MV-4-11 (cell line): ENCODE measurements at places on chromosomes 16 and 17.

DNA sequence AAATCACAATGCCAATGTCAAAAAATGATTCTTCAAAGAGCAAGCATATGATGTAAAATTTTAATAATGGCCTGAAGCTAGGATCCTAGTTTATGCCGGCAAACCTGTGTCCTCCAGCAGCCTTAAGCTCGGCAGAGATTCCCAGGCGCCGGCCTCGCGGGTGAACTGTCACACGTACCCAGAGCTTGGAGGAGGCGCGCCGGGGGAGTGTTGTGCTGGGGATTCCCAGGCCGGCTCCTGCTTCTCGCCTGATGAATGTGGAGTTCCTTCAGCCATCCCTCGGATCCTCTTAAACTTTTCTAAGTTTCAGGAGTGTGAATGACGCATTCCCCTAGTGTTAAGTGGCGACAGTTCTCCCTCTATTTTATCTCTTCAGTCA is 19.1 kb upstream of the NTN1 start:
- no peak for DNase-seq

- DNase-seq = no peak
These were observed 6.8 kb downstream of the FHOD1 start for GRCh38 chr16:67240506-67240905.

DNA sequence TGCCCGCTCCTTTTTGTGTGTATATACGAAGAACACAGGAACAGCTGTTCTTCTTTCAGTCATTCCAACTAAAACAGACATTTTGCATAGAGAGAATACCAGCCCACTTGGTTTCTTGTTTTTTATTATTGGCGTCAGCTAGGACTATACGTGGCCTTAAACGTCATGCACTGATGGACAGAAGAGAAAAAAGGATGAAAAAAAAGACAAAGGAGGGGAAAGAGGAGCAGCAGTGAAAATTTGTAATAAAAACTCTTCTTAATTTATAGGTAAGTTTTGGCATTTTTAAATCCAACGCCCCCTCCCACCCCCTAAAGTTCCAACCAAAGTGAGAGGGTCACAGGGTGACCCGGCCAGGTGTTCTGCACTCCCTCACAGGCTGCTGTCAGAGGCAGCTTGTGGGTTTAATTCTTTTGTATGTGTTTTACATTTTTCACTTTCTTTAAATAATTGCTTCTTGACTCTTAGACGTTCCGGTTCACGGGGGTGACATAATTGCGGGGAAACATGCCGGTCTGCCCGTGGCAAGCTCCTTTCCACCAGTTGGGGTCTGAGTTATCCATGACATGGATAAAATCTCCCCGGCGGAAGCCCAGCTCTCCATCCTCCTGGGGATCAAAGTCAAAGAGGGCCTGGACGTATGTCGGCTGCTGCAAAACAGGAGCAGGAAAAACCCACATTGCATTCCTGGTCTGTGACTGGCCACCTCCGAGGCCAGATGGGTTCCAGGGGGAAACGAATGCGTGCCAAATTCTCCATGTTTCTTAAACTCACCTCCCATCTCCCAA is 30.9 kb upstream of the SLC25A19 start:
- DNase-seq = no peak

DNA sequence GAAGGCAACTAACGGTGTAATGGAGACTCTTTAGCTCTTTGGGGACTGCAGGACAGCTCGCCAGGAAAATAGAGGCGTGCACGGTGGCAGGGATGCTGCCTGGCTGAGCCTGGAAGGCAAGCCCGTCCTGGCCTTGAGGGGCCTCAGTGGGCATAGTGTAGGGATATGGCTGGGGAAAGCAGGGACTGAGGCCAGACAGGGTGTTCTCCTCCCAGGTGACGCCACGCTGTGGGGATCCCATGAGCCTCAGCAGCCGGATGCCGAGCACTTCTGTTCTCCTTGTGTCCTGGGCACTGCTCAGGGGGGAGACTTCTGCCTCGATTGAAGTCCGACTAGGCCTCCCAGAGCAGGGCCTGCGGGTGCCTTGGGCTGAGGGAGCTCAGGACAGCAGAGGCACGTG is 89.2 kb downstream of the NPIPB11 start:
- DNase-seq = no peak

DNA sequence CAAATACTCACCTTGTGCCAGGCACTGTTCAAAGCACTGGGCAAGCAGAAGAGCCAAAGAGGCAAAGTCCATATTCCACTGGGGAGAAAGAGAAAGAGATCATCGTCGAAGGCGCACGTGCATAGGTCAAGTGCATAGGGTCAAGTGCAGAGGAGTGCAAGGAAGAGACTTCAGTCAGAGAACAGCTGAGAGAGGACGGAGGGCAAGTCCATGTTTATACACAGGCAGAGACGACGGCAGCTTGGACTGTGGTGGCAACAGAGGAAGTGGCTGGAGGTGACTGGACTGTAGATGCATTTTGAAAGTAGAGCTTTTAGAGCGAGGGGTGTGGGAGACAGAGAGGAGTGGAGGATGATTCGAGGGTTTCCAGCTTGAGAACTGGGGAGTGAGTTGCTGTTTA is 74.7 kb upstream of the SDK2 start:
- DNase-seq = peak; percentile 54

GRCh38 chr17:31050948-31051347 is 43.8 kb upstream of the NF1 start:
- no peak for DNase-seq

GRCh38 chr16:84266451-84266850 is 26.6 kb upstream of the KCNG4 start:
- DNase-seq = peak; percentile 3

- DNase-seq = no peak
These were observed 11.4 kb downstream of the MYL4 start for GRCh38 chr17:47220531-47220999.

DNA sequence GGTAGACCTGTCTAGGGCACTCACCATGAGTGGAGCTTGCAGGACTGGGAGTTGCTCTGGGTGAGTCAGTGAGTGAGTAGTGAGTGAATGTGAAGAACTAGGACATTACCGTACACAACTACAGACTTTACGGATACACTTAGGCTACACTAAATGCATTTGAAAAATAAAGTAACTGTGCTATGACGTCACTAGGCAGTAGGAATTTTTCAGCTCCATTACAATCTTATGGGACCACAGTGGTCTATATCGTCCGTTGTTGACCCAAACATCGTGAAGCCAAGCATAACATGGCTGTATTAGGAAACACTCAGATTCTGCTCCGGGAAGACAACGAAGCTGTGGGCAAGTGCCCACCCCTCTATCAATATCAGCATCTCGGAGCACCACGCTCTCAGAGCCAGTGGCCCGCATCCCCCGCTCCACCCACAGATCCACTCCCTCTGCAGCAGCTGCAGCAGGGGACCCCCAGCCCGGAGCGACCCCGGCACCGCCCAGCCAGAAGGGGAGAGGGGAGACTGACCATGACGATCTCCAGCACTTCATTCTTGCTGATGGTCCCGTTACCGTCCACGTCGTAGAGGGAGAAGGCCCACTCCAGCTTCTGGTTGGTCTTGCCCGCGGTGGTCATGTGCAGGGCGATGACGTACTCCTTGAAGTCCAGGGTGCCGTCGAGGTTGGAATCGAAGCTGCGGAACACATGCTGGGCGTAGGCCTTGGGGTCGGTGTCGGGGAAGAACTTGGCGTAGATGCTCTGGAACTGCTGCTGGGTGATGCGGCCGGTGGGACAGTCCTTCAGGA is 594 bp downstream of the RCVRN start:
- DNase-seq = no peak

DNA sequence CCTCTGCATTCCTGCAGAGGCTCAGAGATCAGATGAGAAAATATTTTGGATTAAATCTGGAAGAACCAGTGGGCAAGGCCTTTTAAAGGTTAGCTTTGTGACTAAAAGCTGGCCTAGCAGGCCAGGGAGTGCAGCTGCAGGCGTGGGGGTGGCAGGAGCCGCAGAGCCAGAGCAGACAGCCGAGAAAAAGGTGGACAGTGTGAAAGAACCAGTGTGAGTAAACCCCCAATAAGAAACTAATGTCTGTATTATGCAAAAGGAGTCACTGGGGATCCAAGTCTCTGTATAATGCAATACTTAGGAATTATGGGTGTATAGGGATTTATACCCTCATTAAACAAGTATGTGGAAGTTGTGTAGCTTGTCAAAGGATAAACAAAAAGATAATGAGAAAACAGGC is 21.4 kb upstream of the SPACA3 start:
- no peak for DNase-seq

DNA sequence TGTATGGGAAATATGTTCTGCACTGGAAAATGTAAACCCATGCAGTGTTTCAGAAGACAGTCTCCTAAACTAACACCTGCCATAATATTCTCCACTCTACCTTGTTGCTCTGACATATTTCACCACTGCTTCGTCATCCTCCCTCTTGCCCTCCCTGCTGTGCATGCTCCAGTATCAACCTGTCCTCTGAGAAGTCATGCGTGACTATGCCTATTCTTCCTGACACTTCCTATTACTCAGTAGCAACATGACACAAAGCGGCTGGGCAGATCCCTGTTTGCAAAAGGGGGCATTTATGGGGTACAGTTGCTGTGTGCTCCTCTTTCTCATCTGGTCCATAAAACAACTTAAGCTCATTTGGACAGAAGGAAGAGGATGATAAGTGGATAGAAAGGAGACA is 805.6 kb upstream of the EEF2KMT start:
- no peak for DNase-seq

GRCh38 chr17:80289616-80290015 is 29.0 kb downstream of the RNF213 start:
- peak; percentile 44 for DNase-seq

DNA sequence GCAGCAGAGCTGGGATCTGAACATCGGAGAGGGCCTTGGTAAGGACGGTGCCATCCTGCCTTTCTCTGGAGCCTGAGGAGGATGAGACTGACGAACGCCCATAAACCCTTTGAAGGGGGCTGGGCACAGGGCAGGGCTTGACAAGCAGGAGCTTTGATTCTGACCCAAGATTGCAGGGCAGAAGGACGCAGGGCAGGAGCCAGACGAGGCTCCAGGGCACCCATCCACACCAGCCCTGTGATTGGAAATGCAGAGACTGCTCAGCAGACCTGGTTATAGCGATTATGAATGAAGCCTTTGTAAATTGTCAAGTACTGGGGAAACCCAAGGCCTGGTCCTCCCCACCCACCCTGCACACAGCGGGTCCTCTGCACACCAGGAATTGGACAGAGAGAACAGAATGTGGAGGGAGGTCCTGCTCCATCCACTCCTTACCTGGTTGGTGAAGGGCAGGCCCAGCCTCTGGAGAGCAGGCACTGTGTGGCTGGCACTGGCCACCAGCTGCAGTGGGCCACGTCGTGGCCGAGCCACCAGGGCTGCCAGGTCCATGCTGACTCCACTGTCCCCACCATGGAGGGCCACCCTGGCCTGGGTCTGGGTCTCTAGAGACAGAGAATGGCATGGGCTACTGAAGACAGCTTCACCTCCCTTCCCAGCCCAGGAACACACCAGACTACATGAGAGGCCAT is 68.8 kb downstream of the RMI2 start:
- no peak for DNase-seq

DNA sequence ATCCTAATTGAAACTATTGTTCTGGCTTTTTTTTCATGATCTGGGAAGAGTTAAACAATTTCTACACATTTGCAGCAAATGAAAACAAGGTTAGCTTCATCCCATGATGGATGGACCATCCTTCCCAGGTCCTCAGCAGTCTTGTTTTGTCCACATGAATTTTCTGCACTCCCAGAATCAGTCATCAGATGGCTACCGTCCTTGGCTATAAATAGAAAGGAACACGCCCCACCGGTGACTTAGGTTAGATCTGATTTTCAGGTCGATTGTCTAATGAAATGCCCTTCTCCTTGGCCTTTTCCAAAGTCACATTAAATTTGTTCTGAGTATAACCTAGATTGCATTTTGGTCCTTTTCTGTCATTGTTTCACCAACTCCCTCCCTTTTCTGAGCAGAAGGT is 41.4 kb upstream of the NOL11 start:
- no peak for DNase-seq

DNA sequence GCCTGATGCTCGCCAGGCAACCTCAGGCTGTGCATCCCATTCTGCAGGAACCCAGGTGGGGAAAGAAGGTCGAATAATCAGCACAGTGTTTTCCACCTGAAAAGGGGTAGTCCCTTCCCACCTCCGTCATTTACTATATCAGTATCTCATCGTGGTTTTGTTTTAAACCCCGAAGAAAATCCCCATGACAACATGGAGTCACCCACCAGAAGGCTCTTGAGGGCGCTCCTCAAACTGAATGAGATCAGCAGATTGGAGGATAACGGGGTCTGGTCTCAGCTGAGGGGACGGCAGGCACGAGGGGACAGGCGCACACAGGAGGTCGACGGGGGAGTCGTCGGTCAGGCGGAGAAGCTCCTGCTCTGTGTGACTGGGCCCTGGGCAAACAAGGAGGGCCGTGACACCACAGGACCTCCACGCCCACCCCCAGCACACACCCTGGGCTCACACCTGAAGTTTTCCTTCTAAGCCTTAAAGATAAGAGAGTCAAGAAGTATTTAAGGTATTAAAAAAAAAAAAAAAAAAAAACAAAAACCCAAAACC is 44.2 kb downstream of the MARF1 start:
- no peak for DNase-seq

DNA sequence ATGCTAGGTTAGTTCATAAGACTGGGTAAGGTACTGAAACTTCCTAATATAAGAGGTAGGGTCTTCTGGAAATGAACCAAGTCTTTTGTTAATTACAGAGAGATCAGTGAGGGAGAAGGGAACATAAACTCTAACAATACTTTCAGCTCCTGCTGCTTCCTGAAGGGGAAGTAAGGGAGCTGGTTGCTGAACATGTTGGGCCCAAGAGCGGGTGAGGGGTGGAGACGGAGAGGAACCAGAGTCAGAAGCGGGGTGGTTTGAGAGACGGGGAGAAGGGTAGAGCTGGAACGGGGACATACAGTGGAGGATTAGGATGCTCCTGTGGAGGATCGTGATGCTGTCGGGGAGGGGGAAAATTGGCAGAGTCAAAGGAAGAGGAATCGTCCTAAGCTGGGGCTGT is 11.5 kb upstream of the ZNF747 start:
- DNase-seq = peak; percentile 38

- DNase-seq = no peak
These were observed 571 bp upstream of the CCP110 start for GRCh38 chr16:19523184-19523558.

DNA sequence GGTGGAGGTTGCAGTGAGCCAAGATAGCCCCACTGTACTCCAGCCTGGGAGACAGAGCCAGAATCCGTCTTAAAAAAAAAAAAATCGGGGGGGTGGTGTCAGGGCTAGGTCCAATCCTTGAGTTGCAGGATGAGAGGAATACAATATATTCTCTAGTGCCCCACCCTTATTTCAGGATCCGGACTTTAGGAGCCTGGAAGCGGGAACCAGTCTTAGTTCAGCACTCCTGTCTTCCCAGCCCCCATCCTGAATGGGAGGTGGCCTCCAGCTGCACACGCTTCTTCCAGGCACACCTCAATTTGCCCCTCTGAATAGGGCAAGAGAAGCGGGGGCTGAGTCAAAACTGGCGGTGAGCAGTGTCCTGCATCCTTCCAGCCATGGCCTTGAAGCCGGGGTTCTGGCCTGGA is 1.6 kb downstream of the FHOD1 start:
- DNase-seq = no peak

GRCh38 chr17:3866276-3866675 is 20.2 kb upstream of the NCBP3 start:
- DNase-seq = no peak

GRCh38 chr17:50166518-50167181 is 845 bp downstream of the SGCA start:
- DNase-seq = no peak
